SJSA1 (cell line): ENCODE measurements at places on chromosomes 11 and 22. TPM values are rescaled to one million over a fixed set of nuclear protein-coding genes. Genes with fewer than 3 reads are reported as not detected.
A peak's percentile ranks its signal among the peaks of the same experiment; 100 is the strongest.

GRCh38 chr11:76217653-76218160, 11.4 kb upstream of the WNT11 start:
- no peaks in the 10 kb centered on the region for H3K4me1 ChIP-seq
- DNase-seq = no peak
- no peaks in the 10 kb centered on the region for H3K36me3 ChIP-seq
- H3K27ac ChIP-seq = no peak overlapping the region

The RAB36 gene
- 0.42 TPM in 1 of 2 replicates, not detected in the other for total RNA-seq

- DNase-seq = no peak
- peaks cover 9% of the 10 kb centered on the region for H3K4me1 ChIP-seq
- H3K36me3 ChIP-seq = no peaks in the 10 kb centered on the region
- no peak overlapping the region for H3K4me3 ChIP-seq
- no peak overlapping the region for H3K27ac ChIP-seq
Measured at GRCh38 chr22:22936180-22936914, 48.7 kb downstream of the IGLL5 start.

DNA sequence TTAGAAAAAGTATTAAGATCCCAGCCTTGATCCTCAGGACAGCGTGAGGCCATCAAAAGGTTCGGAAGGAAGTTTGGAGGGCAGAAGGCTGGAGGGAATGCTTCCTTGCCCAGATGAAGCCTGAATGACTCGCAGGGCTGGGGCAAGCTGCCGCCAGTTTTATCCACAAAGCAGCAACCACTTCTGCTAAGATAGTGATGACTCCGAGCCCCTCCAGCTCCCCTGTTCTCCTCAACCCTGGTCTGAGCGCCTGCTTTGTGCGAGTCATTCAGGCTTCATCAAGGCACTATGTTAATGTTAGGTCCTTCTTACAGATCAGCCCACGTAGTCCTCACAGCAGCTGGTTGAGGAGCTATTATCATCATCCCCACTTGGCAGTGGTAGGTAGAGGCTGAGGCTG, 158.8 kb downstream of the COMMD9 start:
- no peak for DNase-seq
- H3K4me3 ChIP-seq = no peak overlapping the region
- H3K27me3 ChIP-seq = no peaks in the 10 kb centered on the region

DNA sequence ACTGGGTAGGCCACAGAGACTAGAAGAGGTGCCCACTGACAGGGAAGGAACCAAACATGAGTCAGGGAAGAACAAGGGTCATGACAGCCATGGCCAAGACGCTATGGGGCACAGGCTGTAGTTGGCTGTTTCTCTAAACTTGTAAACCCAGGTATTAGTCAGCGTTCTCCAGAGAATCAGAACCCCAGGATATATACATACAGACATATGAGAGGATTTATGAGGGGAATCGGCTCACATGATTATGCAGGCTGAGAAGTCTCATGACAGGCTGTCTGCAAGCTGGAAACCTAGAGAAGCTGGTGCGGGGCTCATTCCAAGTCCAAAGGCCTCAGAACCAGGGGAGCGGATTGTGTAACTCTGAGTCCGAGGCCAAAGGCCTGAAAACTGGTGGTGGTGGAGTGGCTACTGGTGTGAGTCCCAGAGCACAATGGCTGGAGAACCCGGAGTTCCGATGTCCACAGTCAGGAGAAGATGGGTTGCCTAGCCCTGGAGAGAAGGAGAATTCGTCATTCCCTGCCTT, 29.7 kb upstream of the CD81 start:
- no peaks in the 10 kb centered on the region for H3K27me3 ChIP-seq
- no peak overlapping the region for H3K4me3 ChIP-seq
- H3K27ac ChIP-seq = no peak overlapping the region

DNA sequence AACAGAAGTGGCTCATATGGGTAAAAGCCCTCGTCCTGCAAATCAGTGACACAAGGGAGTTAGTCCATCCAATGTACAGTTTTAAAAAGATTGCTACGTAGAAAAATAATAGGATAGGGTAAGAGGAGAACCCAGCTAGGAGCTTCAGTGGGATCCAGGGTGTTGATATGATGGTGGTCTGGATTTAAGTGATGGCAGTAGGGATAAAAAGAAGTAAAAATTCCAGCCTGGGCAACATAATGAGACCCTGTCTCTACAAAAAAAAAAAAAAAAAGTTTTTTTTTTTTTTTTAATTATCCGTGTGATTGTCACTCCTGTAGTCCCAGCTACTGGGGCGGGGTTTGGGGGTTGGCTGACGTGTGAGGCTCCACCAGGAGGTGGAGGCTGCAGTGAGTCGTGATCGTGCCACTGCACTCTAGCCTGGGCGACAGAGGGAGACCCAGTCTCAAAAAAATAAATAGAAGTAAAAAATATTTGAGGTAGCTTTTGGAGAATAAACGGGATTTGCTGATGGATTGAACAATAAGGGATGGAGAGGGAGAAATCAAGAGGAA, 7.0 kb upstream of the L3MBTL2 start:
- DNase-seq = no peak
- H3K36me3 ChIP-seq = peaks cover 4% of the 10 kb centered on the region; the same call in 1 of the 2 replicates
- no peak overlapping the region for H3K27ac ChIP-seq

GRCh38 chr11:2092956-2093412, 46.2 kb downstream of the IGF2 start:
- DNase-seq = no peak
- peaks cover 63% of the 10 kb centered on the region for H3K4me1 ChIP-seq
- H3K36me3 ChIP-seq = peaks cover 25% of the 10 kb centered on the region
- no peak overlapping the region for H3K4me3 ChIP-seq

DNA sequence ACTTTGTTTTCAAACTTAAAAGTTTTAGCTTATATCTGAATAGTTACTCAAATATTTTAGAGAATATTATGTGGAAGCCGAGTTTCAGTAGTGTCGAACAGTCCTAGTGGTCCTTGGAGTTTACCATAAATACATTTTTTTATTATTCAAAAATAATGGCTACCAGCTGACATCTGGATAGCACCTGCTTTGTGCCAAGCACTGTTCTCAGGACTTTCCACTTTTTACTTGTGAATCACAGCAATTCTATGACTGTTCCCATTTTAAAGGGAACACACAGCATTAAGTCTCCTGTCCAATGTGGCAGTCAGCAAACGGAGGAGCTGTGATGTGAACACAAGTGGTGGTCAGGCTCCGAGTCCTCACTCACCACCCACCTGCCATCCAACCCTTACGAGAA, 4.0 kb upstream of the SCGB2A1 start:
- no peaks in the 10 kb centered on the region for H3K4me1 ChIP-seq
- no peaks in the 10 kb centered on the region for H3K36me3 ChIP-seq
- no peak overlapping the region for H3K4me3 ChIP-seq
- no peak for DNase-seq

The KCNK4 gene
- 0.31 TPM in 1 of 2 replicates, not detected in the other for total RNA-seq

The SPON1 gene
- total RNA-seq = 22.5 and 24.6 TPM in 2 replicates

GRCh38 chr11:776561-777287, 563 bp downstream of the GATD1 start:
- peak overlapping the region; percentile 87 for H3K4me3 ChIP-seq
- H3K27ac ChIP-seq = peak overlapping the region; percentile 68
- H3K27me3 ChIP-seq = no peaks in the 10 kb centered on the region
- peaks cover 9% of the 10 kb centered on the region for H3K4me1 ChIP-seq
- DNase-seq = no peak

DNA sequence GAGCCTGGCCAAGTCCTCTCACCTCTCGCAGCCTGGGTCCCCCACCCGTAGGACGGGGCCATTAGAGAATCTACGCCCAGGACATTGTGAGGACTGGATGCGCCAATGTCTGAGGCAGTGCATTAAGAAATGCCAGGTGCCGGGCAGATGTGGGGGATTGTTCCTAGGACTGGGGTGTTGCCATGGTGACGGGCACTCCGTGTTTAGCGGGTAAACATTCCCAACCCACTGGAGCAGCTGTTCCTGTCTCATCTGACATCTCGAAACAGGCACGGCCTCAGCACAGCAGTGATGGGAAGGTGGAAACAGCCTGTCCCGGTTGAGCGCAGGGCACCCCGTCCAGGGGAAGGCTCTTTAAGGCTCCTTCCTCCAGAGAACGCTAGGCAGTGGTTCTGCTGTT, 99.6 kb upstream of the RTL6 start:
- H3K4me3 ChIP-seq = no peak overlapping the region
- no peaks in the 10 kb centered on the region for H3K4me1 ChIP-seq
- no peak for DNase-seq
- H3K27ac ChIP-seq = no peak overlapping the region
- H3K27me3 ChIP-seq = no peaks in the 10 kb centered on the region
- no peaks in the 10 kb centered on the region for H3K36me3 ChIP-seq

The GVQW3 gene
- total RNA-seq = 0.06 and 0.16 TPM in 2 replicates

GRCh38 chr22:44995105-44995514, 14.7 kb downstream of the PHF21B start:
- no peak overlapping the region for H3K4me3 ChIP-seq
- no peak for DNase-seq
- H3K27ac ChIP-seq = no peak overlapping the region
- H3K27me3 ChIP-seq = peaks cover 56% of the 10 kb centered on the region
- H3K4me1 ChIP-seq = no peaks in the 10 kb centered on the region

The TBX10 gene
- not detected in 2 replicates for total RNA-seq

The RASSF10 gene
- total RNA-seq = not detected in 2 replicates

DNA sequence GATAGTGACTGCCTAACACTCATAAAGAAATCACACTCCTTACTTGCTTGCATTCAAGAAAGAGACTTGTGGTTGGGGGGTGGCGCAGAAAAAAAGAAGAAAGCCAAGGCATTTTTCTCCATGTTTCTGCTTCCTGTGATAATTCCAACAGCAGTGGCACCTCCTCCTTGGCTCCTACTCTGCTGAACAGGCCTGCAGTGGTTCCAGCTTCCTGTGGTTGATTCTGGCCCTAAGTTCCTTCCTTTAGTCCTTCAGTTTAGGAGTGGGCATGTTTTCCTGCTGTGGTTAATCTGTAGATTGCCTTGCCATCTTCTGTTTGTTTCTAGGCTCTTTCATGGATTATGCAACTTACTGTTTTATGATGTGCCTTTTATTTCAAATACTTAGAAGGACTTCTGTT, 940.4 kb downstream of the DLG2 start:
- no peak overlapping the region for H3K4me3 ChIP-seq
- no peak for DNase-seq
- H3K36me3 ChIP-seq = no peaks in the 10 kb centered on the region

The NXPE4 gene
- not detected in 2 replicates for total RNA-seq

- no peak within 1 kb of the TSS for H3K4me3 ChIP-seq
- H3K36me3 ChIP-seq = no peaks in the 10 kb centered on the region
- H3K4me1 ChIP-seq = peaks cover 44% of the 10 kb centered on the region
- no peaks in the 10 kb centered on the region for H3K27me3 ChIP-seq
- peak within 1 kb of the TSS; percentile 94 for H3K27ac ChIP-seq
Measured at GRCh38 chr22:39959640-39960447, at the start of gene TMA7B. Gene TMA7B, plus strand, starts transcription at chr22:39960397. Its CDS starts 3,978 bp downstream, at chr22:39964375.

GRCh38 chr22:37544955-37545702, 15.2 kb upstream of the CDC42EP1 start:
- H3K4me3 ChIP-seq = peak overlapping the region; percentile 26
- no peaks in the 10 kb centered on the region for H3K27me3 ChIP-seq
- peaks cover 32% of the 10 kb centered on the region for H3K4me1 ChIP-seq
- peak overlapping the region; percentile 87 for H3K27ac ChIP-seq
- no peaks in the 10 kb centered on the region for H3K36me3 ChIP-seq

The NRGN gene
- 2.9 and 5.2 TPM in 2 replicates for total RNA-seq

The CHADL gene
- total RNA-seq = 0.11 TPM in 1 of 2 replicates, not detected in the other

DNA sequence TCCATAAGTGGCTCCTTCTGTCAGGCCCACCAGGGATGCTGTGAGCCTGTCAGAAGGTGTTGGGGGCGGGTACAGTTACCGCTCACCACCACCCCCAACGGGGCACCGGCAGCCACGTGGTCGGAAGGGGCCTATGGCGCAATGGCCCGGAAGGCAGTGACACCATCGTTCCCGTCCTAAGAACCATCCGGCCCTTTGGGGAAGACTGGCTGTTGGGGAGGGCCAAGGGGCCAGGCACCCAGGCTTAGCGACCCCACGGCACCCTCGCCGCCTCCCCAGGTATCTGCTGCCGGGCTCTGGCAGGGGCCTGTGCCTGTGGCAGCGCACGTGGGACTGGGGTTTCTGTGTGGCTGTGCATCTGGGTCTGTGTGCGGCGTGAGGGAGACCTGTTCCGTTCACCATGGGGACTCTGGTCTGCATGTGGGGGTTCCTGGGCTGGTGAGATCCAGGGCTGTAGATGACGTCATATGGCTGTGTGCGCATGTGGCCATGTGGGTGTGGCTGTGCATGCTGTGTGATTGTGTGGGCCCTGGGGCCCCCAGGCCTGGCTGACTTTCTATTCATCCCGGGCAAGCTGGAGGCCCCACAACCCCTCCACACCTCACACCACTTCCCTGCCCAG, 717 bp downstream of the OSM start:
- H3K27me3 ChIP-seq = no peaks in the 10 kb centered on the region
- DNase-seq = no peak
- H3K27ac ChIP-seq = no peak overlapping the region
- no peak overlapping the region for H3K4me3 ChIP-seq

DNA sequence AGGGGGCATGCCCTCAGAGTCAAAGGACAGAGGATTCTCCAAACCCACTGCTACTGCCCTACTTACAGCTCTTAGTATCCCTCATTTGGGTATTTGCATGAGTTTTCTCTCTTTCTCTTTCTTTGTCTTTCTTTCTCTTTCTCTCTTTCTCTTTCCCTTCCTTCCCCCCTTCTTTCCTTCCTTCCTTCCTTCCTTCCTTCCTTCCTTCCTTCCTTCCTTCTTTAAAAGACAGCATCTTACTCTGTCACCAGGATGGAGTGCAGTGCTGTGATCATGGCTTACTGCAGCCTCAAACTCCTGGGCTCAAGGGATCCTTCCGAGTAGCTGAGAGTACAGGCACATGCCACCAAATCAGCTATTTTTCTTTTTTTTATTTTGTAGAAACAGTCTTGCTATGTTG, 14.0 kb upstream of the MMP7 start:
- H3K36me3 ChIP-seq = no peaks in the 10 kb centered on the region
- no peaks in the 10 kb centered on the region for H3K4me1 ChIP-seq
- H3K4me3 ChIP-seq = no peak overlapping the region
- H3K27me3 ChIP-seq = no peaks in the 10 kb centered on the region
- H3K27ac ChIP-seq = no peak overlapping the region

GRCh38 chr11:112652786-112653390, 308.3 kb upstream of the NCAM1 start:
- no peaks in the 10 kb centered on the region for H3K36me3 ChIP-seq
- H3K27ac ChIP-seq = no peak overlapping the region
- H3K4me1 ChIP-seq = no peaks in the 10 kb centered on the region

The FGF19 gene
- total RNA-seq = 3.0 and 10.3 TPM in 2 replicates

DNA sequence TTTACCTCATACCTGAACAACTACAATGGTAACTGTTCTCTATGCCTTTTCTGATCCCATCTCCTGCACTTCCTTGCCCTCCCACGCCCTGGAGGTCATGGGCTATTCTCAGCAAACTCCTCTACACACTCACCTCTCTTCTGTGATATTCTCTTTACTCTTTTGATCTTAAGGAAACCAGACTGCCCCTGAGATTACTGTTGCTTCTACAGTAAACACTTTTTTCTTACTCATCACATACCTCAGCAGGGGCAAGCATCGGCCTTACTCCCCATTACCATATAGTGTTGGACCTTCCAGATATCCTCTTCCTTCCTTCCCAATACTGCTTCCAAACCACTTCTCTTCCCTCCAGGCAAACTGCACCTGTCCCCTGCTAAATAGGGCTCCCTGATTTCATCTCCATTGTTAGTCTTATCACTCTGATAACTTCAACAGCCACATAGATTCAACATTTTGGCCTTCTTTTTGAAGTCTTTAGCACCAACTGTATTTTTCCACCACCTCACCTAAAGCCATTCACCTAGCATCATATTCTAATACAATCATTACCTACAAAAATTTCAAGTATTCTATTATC, 141.2 kb downstream of the RBFOX2 start:
- no peak for DNase-seq
- no peak overlapping the region for H3K27ac ChIP-seq
- peaks cover 32% of the 10 kb centered on the region for H3K4me1 ChIP-seq
